ENCODE measurements at places on chromosomes 2 and 18.

DNA sequence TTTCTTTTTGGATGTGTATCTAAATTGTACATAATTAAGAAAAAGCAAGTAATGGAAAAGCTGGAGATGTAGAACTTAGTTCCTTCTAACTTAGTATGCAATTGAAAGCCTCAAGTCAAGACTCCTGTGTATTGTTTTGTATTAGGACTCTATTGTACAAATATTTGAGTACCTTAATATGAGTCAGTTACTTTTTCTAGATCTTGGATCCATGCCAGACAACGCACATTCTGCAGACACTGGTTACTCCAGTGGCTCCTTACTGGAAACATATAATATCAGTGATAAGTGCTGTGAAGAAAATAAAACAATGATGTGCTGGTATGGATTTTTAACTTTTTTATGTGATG, 1.5 kb downstream of the SLC39A10 start:
- no peak for DNase-seq

GRCh38 chr2:118470297-118470696, 377.2 kb downstream of the EN1 start:
- DNase-seq, result no peak

DNA sequence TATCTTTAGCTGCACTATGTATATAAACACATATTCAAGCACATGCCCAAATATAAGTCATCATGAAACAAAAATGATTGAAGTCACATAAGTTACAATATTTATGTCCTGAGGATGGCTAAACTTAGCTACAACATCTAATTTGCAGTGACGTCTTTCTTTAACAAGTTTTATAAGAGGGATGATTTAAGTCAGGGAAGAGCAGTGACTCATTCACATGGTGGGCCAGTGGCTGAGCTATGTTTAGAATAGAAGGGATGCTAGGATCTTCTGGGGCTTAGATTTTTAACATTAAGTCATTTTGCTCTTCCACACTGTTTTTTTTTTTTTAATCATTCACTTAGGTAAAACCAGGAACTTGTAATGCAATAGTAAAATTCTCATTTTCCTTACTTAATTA, 22.3 kb downstream of the ADCYAP1 start:
- no peak for DNase-seq

DNA sequence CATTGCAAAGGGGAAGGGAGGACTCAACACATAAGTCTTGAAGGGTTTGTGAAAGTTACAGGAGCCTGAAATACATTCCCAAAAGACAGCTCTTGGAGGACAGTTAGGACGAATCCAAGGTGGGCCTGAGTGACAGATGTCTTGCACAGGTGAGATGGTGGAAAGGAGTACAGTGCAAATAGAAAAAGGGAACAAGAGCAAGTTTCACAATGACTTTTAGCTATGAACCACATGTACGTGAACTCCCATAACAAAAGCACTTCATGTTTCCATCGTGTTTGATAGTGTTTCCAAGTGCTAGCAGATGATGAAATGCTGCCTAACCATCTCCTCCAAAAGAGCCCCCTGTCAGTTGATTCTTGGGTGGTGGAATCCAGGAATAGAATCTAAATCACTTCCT, 1.8 kb downstream of the IL18RAP start:
- no peak for DNase-seq

DNA sequence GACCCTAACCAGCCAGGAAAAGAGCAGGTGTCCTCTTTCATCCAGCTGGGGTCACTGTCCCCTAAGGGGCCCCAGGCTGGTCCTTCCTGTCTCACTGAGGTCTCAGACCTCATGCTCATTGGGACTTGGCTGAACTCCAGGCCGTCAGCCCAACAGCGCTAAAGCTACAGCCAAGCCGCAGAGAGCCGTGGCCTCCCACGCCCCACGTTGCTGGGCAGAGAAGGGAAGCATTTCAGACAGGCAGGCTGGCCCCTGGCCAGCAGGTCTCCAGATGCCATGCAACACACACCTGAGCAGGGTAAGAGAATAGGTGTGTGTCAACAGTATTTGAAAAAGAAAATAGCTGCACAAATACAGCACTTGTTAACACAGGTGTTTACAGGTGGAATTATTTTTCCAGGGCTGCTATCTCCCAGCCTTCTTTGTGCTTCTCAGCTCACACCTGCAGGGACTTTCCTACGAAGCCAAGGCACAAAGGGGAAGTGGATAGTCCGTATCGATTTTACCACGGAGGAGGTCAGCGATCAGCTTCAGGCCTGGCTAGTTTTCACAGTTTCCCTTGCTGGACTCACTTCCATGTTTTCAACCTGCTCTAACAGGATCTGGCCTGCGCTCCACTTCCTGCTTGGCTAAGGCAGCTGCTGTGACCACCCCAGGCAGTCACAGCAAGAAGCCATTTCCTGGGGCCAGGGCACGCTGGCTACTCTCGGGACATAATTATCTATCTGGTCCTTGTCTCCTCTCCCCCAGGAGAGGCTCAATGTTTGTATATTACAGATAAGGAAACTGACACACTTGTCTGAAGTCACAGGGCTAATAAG, 156.1 kb upstream of the ID2 start:
- DNase-seq, result no peak

GRCh38 chr2:17706845-17707244, 46.8 kb downstream of the SMC6 start:
- no peak for DNase-seq

DNA sequence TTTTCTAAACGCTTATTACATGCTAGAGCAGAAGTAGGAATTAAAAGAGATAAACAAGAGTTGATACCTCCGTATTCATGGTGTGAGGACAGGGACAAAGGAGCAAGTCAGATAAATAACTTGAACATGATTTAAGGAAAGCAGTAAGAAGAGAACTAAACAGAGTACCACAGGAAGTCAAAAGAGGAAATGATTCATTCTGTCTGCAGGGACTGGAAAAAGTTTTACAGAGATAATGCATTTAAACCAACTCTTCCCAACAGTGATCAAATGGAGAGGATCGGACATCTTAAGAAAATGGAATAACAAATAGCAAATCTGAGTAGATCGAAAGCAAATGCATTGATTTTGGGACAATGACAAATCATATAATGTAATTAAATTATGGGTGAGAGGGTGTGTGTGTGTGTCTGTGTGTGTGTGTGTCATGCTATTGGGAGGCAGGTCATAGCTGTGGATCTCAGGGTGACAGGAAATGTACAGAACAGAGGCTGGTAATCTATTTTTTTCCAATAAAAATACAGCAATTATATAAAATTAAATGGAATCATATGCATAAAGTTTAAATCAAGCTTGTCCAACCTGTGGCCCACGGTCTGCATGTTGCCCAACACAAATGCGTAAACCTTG, 113.4 kb downstream of the MC4R start:
- no peak for DNase-seq

Data from activated naive CD8-positive, alpha-beta T cell treated with anti-CD3 and anti-CD28 coated beads, Interleukin-2, amount 50 U/mL, for 16 hours (primary cell).